Right cardiac atrium (tissue), 5 donors: ENCODE measurements at places on chromosomes 7 and 10. TPM values are rescaled to one million over a fixed set of nuclear protein-coding genes. Genes with fewer than 3 reads are reported as not detected.
A peak's percentile ranks its signal among the peaks of the same experiment; 100 is the strongest.

- no peak for DNase-seq
Measured at GRCh38 chr10:59360605-59361405, 1.5 kb downstream of the FAM13C start.

- peak; percentile 48 for DNase-seq
Measured at GRCh38 chr10:3811291-3811870, 26.4 kb upstream of the KLF6 start.

DNA sequence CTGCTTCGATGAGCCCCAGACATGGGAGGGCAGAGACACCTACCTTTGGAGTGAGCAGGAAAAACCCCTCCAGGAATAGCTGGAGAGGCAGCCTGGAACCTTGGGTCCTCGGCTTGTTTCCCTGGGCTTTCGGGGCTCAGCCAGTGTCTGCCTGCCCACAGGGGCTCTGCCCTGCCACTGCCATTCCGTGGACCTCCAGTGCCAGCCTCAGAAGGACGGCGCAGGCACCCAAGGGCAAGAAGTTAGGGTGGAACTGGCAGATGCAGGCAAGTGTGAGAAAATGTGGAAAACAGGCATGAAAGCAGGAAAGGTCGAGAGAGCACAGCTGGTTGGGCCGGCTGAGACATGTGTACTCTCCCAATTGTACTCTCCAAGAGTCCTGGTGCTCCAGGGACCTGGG lies 281.5 kb downstream of the GRID1 start:
- no peak for DNase-seq

DNA sequence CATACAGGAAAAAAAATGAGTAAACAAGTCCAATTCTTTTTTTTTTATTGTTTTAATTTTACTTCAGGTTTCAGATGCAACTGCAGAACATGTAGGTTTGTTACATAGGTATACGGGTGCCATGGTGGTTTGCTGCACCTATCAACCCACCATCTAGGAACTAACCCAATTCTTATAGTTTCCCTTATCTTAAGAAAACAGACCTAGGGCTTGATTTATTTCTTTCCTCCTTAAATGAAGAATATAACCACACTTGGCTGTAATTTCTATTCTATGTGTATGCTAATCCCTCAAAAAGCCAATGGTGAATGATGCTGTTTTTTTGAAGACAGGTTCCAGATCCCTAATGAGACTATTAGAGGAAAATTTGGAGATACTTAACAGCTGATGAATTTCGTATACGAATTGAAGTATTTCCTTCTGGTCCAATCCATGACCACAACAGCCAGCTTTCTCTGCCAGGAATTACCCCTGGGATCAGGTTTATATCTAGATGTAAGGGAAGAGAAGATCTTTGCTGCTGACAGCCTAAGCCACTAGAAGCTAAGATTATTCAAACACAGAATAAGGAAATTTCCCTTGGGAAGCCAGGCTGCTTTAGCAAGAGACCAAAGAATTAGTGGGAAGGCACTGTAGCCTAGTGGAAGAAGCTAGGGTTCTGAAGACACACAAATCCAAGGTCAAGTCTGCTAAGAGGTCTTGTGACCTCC lies 115.8 kb downstream of the INHBA start:
- DNase-seq, result no peak

- no peak for DNase-seq
Measured at GRCh38 chr10:103281753-103282152, 4.8 kb downstream of the INA start.

- DNase-seq, result no peak
Measured at GRCh38 chr10:130807721-130808120, 503.8 kb downstream of the TCERG1L start.

DNA sequence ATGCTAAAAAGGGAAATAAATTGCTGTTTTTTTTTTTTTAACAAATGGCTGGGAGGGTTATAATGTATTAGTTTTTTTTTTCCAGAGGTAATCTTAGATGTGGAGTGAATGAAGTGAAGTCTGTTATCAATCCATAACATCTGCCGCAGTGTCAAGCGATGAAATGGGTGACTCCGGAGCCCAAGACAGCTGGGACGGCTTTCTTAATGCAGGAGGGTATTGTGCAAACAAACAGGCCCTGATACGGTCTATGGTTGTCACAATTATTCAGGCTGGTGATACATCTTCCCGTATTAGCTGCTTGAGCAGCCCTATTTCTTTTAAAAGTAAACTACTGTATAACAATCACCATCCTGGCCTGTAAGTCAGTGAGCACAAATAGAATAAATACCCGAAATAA lies 1231.2 kb downstream of the GATA3 start:
- DNase-seq, result no peak

DNA sequence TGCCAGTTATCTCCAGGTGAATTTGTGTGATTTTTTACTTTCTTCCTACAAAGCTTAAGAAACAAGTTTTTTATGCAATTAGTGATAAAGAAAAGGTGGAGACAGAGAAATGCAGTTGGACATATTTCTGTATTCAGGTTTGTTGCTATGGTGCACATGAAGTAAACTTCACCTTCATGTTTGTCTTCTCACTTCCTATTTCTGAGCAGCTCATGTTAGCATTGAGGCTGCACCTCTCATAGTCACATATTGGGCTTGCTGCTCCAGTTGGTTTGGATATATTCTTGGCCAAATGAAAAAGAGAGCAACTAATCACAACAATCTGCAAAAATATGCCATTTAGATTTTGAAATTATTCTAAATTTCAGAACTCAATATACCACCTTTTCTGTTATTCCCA lies 475.6 kb upstream of the ZWINT start:
- DNase-seq, result no peak

GRCh38 chr10:91251430-91252056 lies 31.1 kb downstream of the PCGF5 start:
- DNase-seq, result peak; percentile 40

GRCh38 chr7:130444234-130444633 lies 3.4 kb upstream of the CEP41 start:
- DNase-seq, result no peak

GRCh38 chr10:101415884-101416283 lies 61.9 kb downstream of the BTRC start:
- no peak for DNase-seq

DNA sequence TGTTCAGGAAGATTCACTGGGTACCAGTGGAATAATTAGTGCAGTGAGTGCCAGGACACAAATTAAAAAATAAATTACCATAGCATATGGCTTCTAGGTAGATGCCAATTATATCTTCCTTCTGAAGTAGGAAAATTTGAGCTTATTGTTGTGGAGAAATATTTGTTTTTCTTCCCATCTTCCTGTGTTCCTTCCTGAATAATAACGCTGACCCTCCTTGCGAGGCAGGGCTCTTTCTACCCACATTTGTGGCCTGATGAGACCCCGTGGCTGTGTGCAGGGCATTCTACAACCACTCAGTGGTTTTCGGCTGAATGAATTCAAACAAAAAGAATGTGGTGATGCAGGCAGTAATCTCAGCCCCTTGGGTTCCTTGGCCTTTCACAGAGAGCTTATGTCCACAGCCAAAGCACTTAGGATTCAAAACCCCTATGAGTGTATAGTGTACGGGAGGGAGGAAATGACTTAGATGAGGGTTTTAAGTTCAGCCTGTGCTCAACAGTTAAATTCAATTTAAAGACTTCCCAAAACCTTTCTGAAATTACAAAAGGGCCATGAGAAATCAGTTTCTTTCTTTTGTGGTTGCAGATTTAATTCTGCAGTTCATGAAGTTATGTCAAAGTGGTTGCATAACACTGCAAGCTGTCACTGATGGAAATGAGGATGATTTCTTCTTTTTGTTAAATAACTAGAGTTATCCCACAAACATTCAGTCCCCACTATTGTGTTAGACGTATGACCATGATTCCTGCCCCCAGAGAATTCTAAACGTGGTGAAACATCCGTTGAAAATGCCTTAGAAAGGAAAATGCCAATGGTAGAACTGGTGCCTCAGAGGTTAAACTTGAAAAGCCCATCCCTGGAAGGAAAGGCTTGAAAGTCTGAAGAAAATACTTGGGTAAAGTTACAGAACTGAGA lies 255.3 kb downstream of the FZD1 start:
- DNase-seq, result no peak

GRCh38 chr7:112510001-112510742 lies 29.4 kb downstream of the LSMEM1 start:
- DNase-seq, result no peak

DNA sequence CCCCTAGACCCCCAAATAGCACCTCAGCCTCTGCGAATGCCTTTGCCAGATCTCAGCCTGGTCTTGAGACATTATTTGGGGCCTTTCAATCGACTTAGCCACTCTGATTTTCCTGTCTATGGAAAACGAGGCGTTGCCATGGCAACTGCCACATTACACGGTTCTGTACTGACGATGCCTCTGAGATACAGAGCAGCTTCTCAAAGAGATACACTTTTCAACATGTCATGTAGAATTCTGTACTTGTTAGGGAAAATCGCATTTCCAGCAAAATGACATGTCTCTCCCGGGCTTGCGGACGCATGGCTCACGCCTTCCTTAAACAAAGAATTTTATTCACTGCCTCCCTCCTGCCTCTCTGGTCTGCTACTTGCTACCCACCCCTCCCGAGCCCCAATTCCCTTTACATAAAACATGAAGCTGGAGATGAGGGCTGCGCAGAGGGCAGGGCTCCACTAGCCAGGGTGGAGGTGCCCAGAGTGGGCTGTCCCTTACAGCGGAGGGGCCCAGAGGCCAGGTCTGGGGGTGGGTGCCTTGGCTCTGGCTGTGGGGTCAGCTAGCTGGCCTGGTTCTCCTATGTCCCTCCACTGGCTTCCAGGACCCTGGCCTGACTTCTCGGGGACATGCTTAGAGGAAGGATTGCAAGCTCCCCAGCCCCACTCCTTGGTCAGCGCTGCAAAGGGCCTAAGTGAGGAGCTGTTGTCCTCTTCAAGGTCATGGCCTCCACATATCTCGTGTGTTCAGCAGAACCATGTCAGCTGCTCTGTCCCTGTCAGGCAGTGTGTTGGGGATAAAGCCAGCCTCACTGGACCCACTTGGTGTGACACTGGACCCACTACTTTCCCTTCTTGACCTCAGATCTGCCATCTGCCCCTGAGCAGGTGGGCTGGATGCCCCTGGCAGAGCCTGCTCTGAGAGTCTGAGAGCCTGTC lies 342.5 kb downstream of the RPS24 start:
- no peak for DNase-seq

DNA sequence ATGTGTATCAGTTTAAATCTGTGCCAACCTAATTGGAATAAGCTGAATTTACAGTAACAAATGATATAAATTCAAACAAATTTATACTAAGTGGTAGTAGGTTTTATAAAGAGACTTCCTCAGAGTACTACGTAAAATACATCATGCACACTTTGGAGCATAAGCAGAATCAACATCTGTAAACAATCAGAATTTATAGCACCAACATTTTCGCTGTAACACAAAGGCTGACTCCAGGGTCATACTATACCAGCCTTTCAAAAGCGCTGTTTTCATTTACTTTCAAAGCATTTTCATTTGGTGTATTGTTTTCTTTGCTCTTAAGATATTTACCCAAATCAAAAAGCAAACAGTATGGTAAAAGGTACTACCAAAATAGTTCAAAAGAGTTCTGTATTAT lies 29.3 kb upstream of the TMEM168 start:
- no peak for DNase-seq

GRCh38 chr7:135169964-135170273 lies 588 bp downstream of the CYREN start:
- no peak for DNase-seq

DNA sequence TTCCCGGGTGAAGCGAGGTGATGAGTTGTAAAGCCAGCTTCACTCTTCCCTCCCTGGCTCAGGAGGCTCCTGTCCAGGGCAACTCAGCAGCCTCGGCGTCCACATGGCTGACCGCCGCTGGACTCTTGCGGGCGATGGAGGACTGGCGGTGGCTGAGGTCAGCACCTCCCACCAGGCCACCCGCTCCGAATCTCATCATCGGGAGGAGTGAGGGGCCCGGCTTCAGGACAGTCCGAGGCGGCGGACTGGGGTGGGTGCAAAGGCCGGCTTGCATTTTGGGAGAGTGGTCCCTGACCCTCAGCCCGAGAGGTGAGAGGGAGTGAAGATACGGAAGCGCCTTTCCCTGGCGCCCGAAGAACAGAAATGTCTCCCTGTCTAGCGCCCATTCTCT lies 759 bp downstream of the DNAJB12 start:
- DNase-seq, result peak; percentile 75

GRCh38 chr10:113348694-113349093 lies 204.2 kb upstream of the HABP2 start:
- DNase-seq, result no peak

GRCh38 chr10:86363184-86363832 lies 3.3 kb downstream of the GRID1 start:
- peak; percentile 67 for DNase-seq

Gene JAKMIP3
- total RNA-seq, result 1.6 TPM

Gene SFXN2
- total RNA-seq, result 2.3 TPM

Gene PRR15
- 1.5 TPM for total RNA-seq

Gene CHN2
- total RNA-seq, result 2.8 TPM

Gene HYAL4
- 0.42 TPM for total RNA-seq
